ENCODE measurements at places on chromosomes 3 and 15. TPM values are rescaled to one million over a fixed set of nuclear protein-coding genes. Genes with fewer than 3 reads are reported as not detected.

CHRM5 gene
- under 0.01 TPM for total RNA-seq

CCDC39 gene
- 0.23 TPM for total RNA-seq

BLM gene
- 0.23 TPM for total RNA-seq

MAP1A gene
- 25.5 TPM for total RNA-seq

SLC51B gene
- not detected for total RNA-seq

KNG1 gene
- total RNA-seq, result not detected

FANCD2OS gene
- not detected for total RNA-seq

PLA2G4D gene
- not detected for total RNA-seq

IFRD2 gene
- 34.2 TPM for total RNA-seq

CIDEC gene
- total RNA-seq, result 92.0 TPM

BTLA gene
- total RNA-seq, result not detected

CCDC9B gene
- total RNA-seq, result 0.09 TPM

RAD51 gene
- 1.2 TPM for total RNA-seq

ONECUT1 gene
- not detected for total RNA-seq

CADPS gene
- total RNA-seq, result under 0.01 TPM

CACNA2D3 gene
- not detected for total RNA-seq

PAK6 gene
- total RNA-seq, result not detected

GTF2A2 gene
- total RNA-seq, result 50.3 TPM

NMB gene
- total RNA-seq, result 5.5 TPM

SCAANT1 gene
- total RNA-seq, result not detected

SAXO2 gene
- total RNA-seq, result 0.51 TPM

GNL3 gene
- 70.4 TPM for total RNA-seq

TNNC1 gene
- 1.2 TPM for total RNA-seq

FAM81A gene
- total RNA-seq, result not detected

DCLK3 gene
- total RNA-seq, result not detected

GOLGA8T gene
- not detected for total RNA-seq

Data from pericardium fibroblast (primary cell).